ENCODE measurements at places on chromosomes 13 and 19. TPM values are rescaled to one million over a fixed set of nuclear protein-coding genes. Genes with fewer than 3 reads are reported as not detected.

The PINLYP gene
- total RNA-seq: 2.2 TPM

The LSR gene
- 25.4 TPM for total RNA-seq

GRCh38 chr13:102440259-102440936, 38.5 kb upstream of the FGF14 start:
- H3K27me3 ChIP-seq: peaks cover 25% of the 10 kb centered on the region
- no peak overlapping the region for H3K27ac ChIP-seq
- DNase-seq: no peak
- H3K4me1 ChIP-seq: no peaks in the 10 kb centered on the region

- H3K4me1 ChIP-seq: peaks cover 7% of the 10 kb centered on the region
- H3K27me3 ChIP-seq: no peaks in the 10 kb centered on the region
- no peak for DNase-seq
These were observed 134.4 kb downstream of the DLEU7 start for GRCh38 chr13:50709058-50709457.

The KIR2DL3 gene
- not detected for total RNA-seq

The FPR1 gene
- not detected for total RNA-seq

DNA sequence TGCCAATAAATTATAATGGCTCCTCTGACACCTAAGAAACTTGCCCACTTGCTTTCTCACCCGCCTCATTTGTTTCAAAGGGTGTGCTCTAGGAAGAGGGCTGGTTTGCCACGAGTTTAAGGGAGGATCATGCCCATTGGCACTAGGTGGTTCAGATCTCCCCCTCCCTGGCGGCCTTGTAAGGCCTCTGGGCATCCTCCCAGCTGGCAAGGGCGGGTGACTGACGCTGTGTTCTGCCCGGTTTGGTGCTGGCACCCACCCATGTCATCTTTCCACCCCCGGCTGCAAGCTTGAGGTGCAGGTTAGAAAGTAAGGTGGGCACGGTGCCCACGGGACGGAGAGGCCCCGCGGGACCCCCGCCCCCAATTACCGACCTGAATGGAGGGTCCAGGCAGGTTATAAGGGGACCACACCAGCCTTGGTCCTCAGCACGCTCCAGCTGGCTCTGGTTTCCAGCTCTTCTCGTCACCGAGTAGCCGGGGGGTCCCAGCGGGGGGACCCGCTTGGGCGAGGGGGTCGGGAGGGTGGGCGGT, 90.4 kb downstream of the PTPRS start:
- H3K4me3 ChIP-seq: no peak overlapping the region
- H3K36me3 ChIP-seq: peaks cover 1% of the 10 kb centered on the region
- peaks cover 3% of the 10 kb centered on the region for H3K4me1 ChIP-seq
- no peak overlapping the region for H3K27ac ChIP-seq
- DNase-seq: no peak
- H3K27me3 ChIP-seq: peaks cover 11% of the 10 kb centered on the region

The CCL25 gene
- not detected for total RNA-seq

All from activated CD4-positive, alpha-beta memory T cell treated with anti-CD3 and anti-CD28 coated beads for 36 hours (primary cell).